Stimulated activated CD4-positive, alpha-beta T cell treated with anti-CD3 and anti-CD28 coated beads, Interleukin-4, amount 100 ng/mL, for 24 hours (primary cell): ENCODE measurements at places on chromosomes 6 and 20.

- no peak for DNase-seq
Measured at GRCh38 chr6:169472786-169473416, 219.3 kb upstream of the THBS2 start.

- no peak for DNase-seq
Measured at GRCh38 chr6:92779746-92780145, 639.6 kb downstream of the EPHA7 start.

DNA sequence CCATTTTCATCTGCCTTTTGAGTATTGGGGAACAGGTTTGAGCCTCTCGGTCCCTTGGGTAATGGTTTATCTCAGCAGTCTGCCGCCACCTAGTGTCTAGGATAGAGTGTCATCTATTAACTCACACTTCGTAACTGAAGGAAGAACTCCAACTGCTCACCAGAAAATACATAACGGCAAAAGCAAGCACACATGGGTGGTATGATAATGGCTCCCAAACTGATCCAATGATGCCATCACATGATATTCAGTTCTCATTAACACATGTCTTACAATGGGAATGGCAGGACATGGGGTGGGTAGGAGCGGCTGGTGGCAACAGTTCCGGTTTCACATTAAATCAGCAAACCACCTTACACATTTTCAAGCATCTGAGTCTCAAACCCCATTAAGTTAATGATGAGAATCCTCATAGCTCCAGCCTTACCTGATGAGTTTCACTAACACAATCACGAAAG is 110.7 kb upstream of the PHACTR1 start:
- DNase-seq = peak; percentile 47

DNA sequence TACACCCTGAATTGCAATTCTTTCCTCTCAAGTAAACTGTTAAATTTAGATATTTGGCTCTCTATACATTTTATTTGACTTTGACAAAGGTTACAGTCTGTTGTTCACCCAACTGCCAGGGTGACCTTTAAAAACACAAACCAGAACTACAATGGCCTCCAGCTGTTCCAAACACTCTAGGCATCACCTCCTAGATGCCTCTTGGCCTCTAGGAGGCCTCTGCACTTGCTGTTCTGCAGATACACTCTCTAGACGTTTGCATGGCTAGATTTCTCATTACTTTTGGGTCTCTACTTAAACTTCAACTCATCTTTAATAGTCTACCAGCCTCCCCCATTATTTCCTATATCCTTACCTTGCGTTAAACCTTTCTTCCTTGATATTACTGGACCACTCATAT is 102.8 kb upstream of the BEND3 start:
- DNase-seq = no peak

DNA sequence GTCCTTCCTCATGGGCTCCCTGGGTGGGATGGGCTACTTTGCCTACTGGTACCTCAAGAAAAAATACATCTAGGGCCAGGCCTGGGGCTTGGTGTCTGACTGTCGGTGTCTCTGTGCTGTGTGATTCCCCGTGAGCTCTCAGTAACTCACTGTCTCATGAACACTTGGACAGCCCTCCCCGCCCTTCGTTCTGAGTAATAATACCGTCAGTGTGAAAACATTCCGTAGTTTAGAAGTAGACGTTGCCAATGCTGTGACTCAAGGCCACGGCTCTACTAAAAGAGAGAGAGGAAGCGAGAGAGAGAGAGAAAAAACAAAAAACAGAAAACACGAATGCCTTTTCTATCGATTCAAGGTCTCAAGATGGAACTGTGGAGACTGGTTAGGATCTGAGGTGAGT is 31.8 kb downstream of the FITM2 start:
- DNase-seq = no peak

DNA sequence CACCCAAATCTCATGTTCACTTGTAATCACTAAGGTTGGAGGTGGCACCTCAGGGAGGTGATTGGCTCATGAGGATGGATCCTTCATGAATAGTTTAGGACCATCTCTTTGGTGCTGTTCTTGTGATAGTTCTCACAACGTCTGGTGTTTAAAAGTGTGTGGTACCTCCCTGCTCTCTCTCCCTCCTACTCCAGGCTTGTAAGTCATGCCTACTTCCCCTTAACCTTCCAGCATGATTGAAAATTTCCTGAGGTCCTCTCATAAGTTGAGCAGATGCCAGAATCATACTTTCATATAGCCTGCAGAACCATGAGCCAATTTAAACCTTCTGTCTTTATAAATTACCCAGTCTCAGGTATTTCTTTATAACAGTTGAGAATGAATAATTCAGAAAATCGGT is 16.6 kb downstream of the HLA-A start:
- DNase-seq = no peak

- no peak for DNase-seq
Measured at GRCh38 chr20:47964149-47964548, 178.9 kb upstream of the SULF2 start.

DNA sequence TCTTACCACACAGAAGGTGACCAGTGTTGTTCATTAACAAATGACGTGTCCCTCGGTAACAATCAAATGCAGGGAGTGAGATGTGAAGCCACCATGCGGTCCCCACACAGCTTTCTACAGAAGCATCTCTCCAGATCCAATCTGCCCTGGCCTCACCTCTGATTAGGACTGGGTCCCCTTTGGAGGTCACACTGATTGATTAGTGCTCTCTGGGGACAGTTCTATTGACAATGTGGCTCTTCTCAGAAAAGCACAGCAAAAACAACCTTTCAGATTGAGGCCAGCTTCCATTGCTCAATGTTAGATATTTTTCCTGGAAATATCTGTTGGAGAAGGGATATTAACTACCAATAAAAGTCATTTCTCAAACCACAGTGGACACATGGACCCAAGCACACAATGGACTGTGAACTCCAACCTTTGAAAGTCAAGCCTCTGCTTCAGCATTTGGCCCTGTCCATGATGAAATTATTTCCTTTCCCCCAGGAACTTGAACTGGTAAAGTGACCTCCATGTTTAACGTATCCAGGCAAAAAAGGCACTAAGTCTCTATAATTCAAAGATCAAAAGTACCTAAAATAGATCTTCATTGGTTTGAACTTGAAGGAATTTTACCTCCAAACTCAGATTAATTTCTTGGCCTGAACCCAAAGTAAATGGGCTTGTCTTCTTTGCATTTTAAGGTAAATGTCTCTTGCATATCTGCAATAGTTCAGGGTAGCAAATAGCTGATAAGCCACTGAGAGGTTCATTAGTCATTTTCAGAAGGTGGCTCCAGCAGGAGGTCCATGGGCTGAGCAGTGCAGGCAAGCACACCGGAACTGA is 118.5 kb downstream of the FOXA2 start:
- no peak for DNase-seq

DNA sequence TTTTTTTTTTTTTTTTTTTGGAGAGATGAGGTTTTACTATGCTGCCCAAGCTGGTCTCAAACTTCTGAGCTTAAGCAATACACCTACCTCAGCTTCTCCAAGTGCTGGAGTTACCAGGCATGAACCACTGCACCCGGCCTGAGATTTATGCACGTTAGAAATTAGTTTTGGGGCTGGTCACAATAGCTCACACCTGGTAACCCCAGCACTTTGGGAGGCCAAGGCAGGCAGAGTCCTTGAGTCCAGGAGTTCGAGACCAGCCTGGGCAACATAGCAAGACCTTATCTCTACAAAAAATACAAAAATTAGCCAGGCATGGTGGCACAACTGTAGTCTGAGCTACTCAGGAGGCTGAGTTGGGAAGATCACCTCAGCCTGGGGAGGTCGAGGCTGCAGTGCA is 51.9 kb downstream of the CD24 start:
- DNase-seq = no peak

DNA sequence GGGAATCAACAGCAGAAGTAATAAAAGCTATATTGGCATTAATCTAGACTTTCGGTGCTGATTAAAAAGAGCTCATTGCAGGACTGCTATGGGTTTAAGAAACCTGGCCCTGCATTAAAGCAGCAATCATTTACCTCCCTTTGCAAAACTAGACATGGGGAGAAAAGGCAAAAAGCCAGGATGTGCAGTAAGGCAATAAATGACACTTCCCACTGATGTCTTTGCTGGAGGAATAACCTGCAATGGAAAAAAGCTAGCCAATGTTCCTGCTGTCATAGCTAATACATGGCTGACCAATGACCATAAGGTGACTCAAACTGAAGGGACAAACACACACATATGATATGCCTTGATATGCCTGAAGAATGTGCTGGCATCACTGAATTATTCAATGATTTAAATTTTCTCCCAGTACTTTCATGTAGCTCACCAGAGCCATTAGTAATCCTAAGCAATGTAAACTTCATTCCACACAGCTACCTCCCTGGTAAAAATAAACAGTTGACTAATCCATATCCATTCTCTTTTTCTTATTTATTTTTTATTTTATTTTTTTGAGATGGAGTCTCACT is 8.7 kb downstream of the DNAAF9 start:
- no peak for DNase-seq

GRCh38 chr6:99148111-99148510 is 200.4 kb upstream of the FBXL4 start:
- DNase-seq = no peak

DNA sequence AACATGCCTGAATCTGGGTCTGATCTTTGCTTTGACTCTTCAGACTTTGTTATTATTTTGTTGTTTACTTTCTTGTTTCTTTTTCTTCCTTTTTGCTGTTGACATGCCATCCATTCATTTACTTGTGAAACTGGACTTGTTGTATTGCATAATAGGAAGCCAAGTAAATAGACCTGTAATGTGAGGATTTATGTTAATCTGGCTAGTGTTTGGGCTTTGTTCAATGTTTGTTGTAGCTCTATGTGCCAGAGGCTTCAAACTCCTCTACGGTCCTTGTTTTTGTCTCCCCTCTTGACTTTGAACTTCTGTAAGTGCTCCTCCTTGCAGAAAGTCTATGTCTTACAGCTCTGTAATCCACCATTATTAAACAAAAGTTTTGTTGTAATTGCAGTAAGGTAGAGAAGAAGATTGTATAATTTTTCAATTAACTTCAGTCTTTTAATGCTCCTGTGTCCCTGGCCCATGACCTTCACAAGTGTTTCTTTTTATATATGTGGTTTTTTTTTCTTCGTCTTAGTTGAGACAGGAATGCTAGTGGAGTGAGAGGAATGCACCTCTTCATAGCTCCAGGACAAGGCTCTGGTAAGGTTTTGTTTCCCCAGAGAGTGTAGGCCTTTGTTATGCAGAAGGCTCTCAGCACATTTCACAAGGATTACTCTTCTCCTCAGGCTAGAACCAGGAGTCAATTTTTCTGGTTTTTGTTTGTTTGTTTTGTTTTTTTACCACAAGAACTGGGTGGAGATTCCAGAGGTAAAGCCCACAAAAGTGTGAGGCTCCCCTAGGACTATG is 1061.8 kb upstream of the CITED2 start:
- no peak for DNase-seq

DNA sequence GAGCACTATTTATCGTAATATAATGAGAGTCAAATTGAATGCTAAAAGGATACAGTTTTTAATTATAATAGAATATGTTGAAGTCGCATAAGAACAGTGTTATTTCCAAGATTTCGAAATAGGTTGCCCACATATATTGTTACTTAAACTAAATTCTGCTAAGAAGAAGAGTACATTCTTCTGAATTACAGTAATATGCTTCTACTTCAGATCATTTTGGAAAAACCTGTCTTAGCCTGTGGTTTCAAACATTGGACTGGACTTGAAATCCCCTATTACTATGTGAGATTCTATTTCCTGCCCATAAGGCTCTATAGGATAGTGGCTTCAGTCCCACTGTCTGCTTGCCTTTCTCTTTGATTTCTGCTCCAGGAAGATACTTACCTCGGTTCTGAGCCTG is 137.2 kb downstream of the B3GAT2 start:
- DNase-seq = no peak

- no peak for DNase-seq
Measured at GRCh38 chr6:160305926-160306713, 42.1 kb upstream of the SLC22A3 start.

DNA sequence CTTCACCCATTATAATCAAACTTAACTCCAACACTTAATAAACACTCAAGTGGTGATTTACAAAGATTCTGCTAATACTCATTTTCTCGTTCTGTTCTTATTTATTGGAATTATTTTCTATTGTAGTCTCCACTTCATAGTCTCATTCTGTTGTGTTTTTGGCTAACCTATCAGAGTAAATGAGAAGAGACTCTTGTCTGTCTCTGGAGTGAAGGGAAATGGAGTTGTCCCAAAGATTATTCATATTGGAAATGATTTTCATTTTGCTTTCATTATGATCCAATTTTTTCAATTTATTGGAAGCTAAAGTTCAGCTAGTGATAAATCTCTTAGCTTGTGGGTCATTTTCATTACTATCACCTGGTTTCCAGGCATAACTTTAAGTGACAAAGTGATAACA is 454.9 kb upstream of the JAG1 start:
- DNase-seq = no peak

DNA sequence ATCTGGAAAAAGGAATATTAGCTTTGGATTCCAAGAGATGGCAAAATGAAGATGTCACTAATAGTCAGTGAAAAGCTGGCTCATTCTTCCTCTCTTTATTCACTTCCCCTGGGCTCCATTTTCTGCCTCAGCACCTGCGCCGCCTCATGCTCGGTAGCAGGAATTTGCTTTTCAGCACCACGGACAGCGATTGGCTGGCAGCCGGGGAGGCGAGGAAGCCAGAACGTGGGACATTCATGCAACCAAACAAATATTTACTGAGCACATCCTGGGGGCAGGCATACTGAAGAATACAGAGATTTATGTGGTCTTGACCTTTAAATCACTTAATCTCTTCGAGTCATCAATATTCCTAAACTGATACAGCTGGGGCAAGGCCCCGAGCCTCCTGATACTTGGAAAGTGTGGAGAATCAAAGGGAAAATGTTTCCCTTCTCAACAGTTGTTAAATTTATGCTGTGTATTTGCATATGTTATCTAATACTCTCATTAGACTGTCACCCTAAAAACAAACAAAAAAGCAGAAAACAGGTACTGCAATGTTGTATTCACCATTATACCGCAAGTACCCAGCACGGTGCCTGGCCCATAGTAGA is 12.1 kb upstream of the PDYN start:
- peak; percentile 60 for DNase-seq

DNA sequence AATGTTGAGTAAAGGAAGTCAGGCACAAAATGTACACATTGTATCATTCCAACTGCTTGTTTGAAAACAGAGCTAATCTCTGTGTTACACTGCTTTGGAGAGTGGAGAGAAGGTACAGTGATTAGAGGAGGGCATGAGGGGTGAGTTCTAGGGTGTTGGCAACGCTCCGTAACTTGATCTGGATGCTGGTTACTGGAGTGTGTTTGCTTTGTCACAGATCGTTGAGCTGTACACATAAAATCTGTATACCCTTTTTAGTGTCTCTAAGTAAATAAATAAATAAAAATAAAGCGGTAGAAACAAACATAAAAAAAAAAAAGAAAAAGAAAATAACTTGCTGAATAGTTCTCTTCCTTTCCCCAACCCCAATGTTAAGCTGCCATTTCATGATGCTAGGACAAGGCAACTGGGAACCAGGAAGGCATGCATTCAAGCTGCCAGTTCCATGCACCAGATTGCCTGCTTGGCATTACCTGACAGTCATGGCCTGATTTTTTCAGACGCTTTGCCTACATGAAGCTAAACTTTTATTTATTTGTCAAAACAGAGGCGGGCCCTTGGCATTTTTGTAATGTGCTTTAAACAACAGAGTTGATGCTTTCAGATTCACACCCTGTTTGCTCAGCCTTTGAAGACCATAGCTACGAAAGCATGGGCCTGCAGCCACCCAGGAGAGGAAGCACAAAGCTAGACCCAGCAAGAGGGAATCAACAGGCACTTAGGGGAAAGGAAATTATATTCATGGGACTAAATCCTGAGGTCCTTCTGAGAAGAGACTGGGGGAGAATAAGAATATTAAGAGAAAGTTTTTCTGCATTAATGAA is 21.2 kb downstream of the TNFRSF21 start:
- no peak for DNase-seq
